ENCODE measurements at places on chromosomes 13 and 19.

DNA sequence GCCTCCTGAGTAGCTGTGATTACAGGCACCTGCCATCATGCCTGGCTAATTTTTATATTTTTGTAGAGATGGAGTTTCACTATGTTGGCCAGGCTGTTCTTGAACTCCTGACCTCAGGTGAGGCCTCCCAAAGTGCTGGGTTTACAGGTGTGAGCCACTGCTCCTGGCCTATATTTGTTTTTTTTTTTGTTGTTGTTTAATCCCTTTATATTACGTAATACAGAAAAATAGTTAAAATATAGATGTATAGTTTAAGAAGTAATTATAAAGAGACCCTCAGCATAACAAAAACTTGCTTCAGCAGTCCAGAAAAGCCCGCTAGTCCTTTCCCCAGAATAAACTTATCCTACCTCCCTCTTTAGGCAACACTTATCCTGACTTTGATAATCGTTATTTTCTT, 2.4 kb downstream of the ZNF383 start:
- no peak for DNase-seq

GRCh38 chr19:38942471-38943181, 11.9 kb downstream of the MRPS12 start:
- DNase-seq: no peak

- DNase-seq: no peak
These were observed 30.2 kb upstream of the C19orf12 start for GRCh38 chr19:29745253-29745652.

GRCh38 chr13:110047496-110047895, 259.5 kb downstream of the COL4A1 start:
- DNase-seq: peak; percentile 96

DNA sequence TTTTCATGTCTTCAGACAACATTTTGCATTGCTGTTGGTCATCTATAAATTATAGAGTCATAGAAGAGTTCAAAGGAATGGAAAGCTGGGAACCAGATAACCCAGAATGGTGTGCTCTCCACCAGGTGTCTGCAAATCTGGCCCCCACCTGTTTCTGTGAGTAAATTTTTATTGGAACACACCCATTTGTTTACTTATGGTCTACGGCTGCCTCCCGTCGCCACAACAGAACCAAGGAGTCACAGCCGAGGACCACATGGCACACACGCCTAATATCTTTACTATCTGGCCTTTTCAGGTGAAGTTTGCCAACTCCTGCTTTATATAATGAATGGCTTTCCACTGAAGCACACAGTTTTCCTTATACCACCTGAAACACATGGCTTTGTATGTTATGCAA, 58.2 kb downstream of the EFNB2 start:
- DNase-seq: no peak

- no peak for DNase-seq
These were observed 24.1 kb upstream of the PTPRS start for GRCh38 chr19:5364674-5365073.

DNA sequence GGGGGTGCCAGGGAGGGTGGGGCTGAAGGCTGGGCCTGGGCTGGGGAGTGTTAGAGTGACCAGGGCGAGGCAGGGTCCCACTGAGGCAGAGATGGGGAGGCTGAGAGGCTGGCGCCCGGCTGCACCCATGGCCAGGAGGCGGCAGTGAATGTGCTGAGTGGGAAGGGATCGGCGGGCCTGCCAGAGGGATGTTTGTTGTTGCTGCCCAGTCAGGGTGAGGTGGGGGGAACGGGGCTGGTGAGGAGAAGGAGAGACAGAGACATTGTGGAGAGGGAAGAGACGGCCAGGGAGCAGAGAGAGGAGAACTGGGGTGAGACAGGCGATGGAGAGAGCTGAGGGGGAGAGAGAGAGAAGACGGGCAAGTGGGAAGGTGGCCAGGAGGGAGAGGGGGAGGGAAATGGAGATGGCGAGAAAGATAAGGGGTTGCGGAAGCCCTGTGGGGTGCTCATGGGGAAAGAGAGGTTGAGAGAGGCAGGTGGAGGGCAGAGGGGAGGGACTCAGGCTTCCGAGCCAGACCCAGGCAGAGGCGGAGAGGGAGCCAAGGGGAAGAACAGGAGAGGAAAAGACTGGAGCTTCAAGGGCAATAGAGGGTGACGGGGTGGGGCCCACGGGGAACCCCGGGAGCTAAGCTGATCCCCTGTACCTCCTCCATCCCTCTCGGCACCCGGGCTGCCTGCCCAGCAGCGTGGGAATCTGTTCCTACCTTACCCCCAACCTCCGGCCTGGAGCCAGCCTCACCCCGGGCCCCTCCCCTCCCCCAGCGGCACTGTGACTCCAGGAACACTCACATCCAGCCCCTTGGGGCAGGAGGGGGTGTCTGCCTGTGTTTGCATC, 690 bp upstream of the B3GNT8 start:
- no peak for DNase-seq

DNA sequence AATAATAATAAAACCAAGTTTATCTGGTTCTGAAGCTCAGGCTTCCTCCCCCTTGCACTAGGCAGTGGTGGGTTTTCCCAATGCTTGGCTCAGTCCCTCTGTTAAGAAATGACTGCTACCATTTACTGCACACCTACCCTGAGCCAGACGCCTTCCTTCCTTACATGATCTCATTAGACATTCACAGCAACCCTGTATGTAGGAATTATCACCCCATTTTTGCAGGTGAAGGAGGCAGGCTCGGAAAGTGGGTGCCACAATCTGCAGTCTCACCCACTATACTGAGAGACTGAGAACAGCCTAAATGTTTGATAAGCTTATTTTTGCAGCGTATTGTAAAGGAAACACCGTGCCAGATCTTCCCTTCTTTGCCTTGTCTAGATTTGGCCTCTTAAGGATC, 18.3 kb upstream of the CACNG8 start:
- no peak for DNase-seq

Data from kidney glomerular epithelial cell (primary cell).